Activated CD4-positive, CD25-positive, alpha-beta regulatory T cell treated with anti-CD3 and anti-CD28 coated beads, Interleukin-2, amount 50 U/mL, for 72 hours (primary cell): ENCODE measurements at places on chromosomes 3 and 15.
A peak's percentile ranks its signal among the peaks of the same experiment; 100 is the strongest.

DNA sequence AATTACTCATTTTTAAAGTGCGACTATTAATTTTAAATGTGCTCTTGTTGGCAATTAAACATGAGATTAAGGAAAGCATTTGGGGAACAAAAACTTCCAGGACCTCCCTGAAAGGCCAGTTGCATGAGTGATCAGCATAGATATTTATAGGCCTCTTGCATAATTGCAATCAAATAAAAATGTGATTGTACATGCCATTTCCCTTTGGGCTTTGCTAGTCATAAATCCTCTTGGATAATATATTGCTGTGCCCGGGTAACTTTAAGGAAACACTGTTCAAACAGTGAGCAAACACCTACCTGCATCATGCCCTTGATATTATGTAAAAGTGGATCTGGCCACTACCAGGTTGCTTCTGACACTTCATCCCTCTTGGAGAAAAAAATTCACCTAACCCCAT is 239.1 kb downstream of the MCTP2 start:
- DNase-seq: no peak

GRCh38 chr3:52422669-52423068 is 22.2 kb downstream of the SEMA3G start:
- no peak for DNase-seq

DNA sequence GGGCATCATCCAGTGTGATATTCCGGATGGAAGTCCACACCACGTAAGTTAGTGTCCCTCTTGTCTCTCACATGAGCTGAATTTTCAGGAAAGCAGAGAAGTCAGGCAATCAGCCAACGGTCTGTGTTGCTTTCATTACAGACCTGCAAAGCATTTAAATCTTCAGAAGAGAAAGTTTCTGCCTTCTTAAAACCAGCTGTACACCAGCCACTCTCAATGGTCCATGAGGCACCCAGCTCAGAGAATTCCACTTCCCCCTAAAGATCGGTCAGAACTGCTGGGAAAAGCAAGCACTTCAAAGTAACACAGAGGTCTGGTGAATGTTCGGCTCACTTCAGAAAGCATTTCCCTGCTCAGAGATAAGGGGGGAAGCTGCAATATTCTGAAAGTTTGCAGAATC is 903.7 kb downstream of the EPHA3 start:
- no peak for DNase-seq

GRCh38 chr15:89367485-89368451 is 33.1 kb upstream of the POLG start:
- DNase-seq: no peak

- DNase-seq: no peak
Observed at GRCh38 chr3:30539206-30539605, 67.2 kb upstream of the TGFBR2 start.

DNA sequence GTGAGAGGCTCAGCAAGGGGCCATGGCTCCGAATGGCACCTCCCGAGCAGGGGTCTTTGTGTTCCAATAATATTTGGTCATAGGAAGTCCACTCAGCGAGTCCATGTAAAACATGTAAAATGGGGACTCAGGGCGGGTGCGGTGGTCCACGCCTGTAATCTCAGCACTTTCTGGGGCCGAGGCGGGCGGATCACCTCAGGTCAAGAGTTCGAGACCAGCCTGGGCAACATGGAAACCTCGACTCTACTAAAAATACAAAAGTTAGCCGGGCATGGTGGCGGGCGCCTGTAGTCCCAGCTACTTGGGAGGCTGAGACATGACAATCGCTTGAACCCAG is 26.4 kb downstream of the EFCC1 start:
- no peak for DNase-seq

- no peak for DNase-seq
Observed at GRCh38 chr15:89864958-89865739, 28.6 kb downstream of the AP3S2 start.

DNA sequence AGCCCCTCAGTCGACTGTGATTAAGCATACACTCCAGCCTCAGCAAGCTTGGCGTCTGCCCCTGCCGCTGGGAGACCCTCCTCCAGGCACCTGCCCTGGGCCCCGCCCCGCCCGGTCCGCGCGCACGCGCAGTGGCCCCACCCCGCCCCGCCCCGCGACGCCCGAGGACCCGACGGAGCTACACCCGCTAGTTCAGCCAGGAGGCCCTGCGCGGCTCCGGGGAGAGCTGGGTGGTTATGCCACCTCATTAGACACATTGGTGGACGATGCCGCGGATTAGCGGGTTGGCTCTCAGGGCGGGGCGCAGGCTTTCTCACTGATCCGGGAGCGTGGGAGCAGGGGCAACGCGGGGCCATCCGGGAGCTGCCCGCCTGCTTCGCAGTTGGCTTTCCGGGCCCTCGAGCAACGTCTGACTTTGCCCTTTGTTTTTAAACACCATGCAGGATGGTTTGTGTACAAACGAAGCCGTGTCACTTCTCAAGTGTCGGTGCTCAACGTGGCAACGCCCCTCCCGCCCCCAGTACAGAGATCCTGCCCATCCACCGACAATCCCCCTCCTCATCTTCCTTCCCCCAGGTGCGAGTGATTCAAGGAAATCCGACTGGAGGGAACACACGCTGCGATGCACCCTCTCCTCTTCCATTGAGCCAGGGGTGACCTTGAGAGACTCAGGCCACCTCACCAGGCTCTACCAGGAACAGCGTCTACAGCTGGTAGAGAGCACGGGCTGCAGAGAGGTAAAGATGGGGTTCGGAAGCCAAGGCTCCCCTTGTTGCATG is 109.3 kb downstream of the SHQ1 start:
- DNase-seq: peak; percentile 76

- no peak for DNase-seq
Observed at GRCh38 chr3:194833114-194833910, 147.6 kb downstream of the FAM43A start.

DNA sequence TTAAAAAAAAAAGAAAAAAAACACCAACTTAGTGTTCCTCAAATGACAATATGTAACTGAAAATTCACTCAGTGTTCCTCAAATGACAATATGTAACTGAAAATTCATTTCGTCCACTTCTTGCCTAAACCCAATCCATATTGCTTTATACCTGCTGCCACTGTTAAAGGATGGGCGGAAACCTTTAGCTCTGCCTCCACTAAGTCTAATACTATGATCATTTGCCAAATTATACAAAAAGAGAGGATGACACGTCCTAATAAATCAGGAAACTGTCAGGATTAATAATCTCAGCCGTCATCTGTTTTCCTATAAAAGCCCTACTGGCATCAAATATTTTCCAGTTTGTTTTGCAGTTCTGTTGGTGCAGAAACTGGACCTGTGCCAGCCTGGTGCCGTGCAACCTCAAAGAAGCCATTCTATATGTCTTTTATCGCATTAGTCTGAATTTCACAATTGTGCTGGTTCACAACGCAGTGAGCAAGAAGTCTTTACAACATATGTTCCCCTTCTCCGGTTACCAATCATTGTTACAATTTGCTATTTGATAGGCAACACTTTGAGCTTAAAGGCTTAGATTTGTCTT is 160.4 kb upstream of the KCNH8 start:
- DNase-seq: no peak

DNA sequence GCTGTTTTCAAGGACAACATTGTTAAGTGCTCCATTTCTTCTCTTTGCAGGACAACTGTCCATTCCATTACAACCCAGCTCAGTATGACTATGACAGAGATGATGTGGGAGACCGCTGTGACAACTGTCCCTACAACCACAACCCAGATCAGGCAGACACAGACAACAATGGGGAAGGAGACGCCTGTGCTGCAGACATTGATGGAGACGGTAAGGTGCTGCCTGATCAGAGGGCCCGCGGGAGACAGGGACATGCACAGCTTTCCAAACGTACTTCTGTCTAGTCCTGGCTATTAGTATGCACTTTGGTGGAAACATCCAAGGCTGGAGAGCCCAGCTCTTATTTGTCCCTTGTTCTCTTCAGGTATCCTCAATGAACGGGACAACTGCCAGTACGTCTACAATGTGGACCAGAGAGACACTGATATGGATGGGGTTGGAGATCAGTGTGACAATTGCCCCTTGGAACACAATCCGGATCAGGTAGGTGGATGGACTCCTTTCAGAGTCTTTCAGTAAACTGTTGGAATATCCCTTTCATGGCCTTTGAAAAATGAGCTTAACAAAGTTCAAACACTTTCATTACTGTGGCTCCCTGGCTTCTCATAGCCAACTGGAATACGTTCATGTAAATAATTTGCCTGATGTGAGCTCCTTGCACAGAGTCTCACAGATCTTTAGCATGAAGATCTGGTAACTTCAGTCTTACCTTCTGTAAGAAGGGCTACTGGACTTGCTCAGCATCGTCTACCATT is 10.4 kb downstream of the THBS1 start:
- DNase-seq: no peak

DNA sequence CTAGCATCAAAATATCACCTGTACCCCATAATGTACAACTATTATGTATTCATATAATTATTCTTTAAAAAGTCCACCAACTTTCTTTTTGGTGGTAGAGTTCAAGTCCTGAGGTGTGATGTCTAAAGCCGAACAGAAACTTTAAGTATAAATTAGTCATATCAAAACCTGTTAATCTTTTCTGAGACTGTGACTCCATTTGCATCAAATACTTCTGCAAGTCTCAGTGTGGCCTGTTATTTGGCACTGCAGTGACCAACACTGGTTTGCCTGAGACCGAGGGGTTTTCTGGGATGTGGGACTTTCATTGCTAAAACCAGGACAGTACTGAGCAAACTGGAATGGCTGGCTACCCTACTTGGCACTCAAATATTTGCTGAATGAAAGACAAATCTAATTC is 7.3 kb downstream of the NGLY1 start:
- DNase-seq: no peak

DNA sequence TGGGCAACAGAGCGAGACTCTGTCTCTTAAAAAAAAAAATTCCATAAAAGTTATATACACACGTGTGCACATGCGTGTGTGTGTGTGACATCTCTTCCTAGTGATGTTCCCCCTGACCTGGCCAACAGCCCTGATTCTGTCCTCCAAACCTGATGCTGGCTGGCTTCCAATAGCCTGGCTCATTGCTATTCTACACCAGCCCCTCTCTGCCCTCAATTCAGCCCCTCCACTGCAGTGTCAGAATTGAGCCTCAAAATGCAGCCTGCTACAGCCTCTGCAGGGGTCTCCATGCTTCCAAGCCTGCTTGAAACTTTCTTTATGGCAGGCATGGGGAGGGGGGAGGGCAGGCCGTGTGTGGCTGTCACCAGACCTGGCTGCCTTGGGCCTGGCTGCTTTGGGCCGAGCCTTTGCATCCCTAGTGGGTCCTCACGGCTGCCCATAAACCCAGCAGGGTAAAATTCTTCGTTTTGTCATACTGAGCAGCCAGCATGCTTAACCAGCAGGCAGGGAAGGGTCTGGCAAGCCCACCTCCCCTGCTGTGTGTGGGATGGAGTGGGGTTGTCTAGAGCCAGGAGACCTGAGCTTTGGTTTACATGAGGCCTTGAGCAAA is 22.7 kb upstream of the DOCK3 start:
- DNase-seq: no peak

DNA sequence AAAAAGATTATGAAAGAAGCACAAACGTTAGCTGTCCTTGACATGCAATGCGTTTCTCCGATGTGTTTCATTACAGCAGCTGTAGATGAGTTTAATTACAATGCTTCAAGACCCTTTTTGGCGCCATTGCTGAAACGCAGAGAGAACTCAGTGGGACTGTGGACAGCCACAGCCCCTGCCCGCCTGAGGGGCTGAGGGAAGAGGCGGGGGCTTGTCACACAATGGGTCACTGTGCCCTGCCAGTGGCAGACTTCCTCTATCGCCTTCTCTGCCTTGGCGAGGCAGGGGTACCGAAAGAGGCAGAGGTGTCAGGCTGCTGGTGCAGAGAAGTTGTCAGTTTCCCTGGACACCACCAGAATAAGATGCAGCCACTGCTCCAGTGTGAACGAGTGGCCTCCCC is 252.0 kb downstream of the NR2F2 start:
- DNase-seq: no peak

- DNase-seq: no peak
Observed at GRCh38 chr15:33086500-33087121, 107.9 kb downstream of the FMN1 start.

DNA sequence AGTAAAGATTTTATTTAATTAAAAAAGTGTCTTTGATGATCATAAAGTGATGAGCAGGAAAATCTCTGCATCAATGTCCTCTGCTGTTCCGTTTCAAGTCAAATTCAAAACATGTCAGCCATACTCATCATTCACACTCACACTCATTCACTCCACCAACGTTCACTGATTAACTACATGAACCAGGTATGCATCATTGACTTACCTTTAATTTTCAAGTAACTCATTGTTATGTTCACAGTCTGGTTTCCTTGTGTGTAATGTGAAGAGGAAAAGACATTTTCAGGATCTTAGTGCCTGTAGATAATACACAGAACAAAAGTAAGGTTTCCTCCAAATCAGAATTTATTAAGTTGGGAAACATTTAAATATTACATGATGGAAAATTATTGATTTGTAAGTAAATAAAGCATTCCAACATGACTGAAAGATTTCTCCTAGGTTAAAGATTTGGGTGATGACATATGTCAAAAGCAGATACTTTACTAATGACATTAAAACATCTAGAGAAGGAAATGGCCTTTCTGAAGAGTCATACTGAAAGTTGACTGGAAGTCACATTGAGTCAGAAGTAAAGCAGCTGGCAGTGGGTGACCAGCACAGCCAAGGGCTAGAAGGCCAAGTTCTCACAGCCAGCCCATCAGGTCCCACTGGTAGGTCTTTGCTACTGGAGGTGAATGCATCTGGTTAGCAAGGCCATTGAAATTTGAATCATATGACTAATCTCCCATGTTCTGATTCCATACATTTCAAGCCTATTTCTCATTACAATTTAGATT is 251.9 kb downstream of the CDIN1 start:
- DNase-seq: no peak

- no peak for DNase-seq
Observed at GRCh38 chr15:26391567-26392194, 381.2 kb downstream of the GABRB3 start.

GRCh38 chr3:41117398-41117870 is 81.9 kb upstream of the CTNNB1 start:
- DNase-seq: peak; percentile 82

DNA sequence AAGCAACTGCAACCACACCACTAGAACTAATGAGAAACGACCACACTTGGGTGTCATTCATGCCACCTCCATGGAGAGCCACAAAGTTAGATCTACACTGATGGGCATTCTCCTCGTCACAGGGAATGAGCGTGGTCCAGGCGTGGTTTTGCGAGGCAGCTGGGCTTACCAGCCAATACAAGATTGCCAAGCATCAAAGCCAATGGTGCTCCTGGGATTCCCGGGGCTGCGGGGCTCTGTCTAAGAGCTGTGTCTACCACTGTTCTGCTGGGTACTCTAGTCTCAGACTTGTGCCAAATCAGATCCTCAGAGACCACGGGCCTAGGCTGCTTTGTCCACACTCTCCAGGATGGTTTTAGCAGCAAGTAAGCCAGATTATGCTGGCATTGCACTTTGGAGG is 43.8 kb downstream of the RAB6B start:
- DNase-seq: no peak
